ENCODE measurements at places on chromosomes 1 and 21.

GRCh38 chr1:11384170-11384554 lies 94.8 kb upstream of the DISP3 start:
- no peak for DNase-seq

DNA sequence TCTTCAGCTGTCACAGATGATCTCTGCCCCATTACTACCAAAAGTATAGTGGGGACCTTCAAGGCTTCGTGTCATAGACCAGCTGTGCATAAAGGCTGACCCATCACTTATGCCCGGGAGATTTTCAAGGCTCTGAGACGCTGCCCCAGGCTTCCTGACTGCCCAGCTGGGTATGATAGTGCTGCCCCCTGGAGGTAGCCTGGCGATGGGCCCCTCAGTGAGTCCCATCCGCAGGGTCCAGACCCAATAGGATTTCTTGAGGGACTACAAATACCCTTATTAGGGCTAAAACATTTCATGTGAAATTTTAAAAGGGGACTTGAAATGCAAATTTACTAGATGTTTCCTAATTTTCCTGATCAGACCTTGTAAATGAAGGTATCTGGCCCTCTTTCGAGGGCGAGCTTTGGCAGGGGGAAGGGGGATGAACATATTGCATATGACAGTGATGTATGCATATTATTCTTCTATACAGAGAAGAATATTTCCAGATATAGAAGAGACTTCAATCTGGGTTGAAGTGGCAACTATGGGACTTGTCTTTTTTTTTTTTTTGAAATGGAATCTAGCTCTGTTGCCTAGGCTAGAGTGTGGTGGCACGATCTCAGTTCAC lies 11.7 kb upstream of the FCMR start:
- DNase-seq = no peak

DNA sequence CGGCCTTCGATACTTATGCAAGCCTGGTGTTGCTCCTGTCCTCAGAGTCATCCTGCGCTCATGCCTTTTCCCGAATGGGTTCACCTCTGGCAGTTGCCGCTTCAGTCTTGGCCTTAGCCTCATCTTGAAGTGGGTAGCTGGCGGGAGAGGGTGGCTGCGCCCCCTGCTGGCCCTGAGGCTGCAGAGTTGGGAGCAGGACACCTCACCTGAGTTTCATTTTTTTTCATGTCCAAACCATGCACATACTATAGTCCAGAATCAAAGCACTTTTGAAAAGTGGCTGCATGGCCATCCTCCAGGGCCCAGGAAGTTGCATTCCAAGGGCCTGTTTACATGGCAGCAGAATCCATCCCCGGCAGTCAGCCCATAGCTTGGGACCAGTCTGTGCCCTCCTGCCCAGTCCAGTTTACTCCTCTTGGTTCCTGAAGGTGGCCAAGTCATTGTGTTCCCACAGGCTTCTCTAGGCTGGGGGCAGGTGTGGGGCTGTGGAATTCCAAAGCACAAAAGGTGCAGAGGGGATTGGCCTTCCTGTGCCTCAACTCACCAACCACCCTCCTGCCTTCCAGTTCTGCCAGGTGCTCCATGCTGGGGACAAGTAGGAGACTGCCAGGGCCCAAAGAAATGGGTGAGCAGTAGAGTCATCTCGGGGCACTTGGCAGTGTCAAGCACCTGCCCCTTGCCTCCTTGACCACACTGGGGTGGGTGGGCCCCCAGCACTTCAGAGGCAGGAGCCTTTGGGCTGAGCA lies 44.0 kb downstream of the YARS1 start:
- peak; percentile 72 for DNase-seq

- DNase-seq = no peak
These were observed 22.1 kb downstream of the HSPG2 start for GRCh38 chr1:21914880-21915640.

- no peak for DNase-seq
These were observed 5.2 kb upstream of the AHDC1 start for GRCh38 chr1:27609210-27609555.

DNA sequence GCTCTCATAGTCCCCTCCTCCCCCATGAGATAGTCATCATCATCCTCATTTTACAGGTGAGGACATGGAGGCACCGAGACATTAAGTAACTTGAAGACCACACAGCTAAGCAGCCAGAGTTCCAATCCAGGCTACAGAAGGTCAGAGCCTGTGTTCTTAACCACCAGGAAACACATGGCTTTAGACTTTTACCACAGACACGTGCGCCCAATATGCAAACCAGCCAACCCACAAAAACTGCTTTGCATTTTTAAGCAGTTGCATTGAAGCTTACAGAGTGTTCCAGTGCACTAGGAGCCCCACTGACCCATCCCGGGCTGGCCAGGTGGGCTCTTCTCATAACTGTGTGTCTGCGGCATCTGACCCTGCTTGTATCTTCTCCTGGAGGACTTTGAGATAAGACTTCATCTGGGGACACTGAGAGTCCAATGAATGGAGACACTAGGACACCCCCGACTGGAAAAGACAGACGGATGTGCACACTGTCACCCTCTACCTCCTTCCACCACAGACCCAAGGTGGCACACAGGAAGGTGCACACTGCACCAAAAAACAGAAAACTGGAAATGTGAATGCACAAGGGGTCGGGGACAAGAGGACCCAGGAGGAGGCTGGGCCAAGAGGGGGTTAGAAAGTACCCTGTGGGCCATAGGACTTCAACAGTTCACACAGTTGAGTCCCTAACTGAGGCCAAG lies 56.4 kb downstream of the ETS2 start:
- DNase-seq = peak; percentile 8

GRCh38 chr1:86951430-86951829 lies 37.0 kb downstream of the HS2ST1 start:
- no peak for DNase-seq

DNA sequence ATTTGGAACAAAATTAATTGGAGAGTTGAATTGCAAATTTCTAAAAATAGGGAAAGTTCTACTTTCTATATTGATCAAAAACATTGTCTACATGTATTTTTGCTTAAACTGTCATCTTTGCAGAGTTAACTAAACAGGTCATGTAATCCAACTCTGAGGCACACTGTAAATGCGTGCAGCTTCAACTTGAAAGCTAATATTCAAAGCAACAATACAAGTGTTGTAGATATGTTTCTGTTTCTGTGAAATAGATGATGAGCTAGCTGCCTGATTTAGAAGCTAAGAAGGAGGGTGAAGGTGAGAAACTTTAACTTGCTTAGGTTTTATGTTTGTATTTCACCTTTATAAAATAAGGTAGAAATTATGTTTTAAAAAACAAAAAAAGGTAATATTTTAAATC lies 77.2 kb downstream of the IVNS1ABP start:
- DNase-seq = no peak

- no peak for DNase-seq
These were observed 661.3 kb upstream of the USP24 start for GRCh38 chr1:55876276-55877060.

GRCh38 chr1:213162338-213162737 lies 111.3 kb downstream of the RPS6KC1 start:
- no peak for DNase-seq

- DNase-seq = no peak
These were observed 31.7 kb downstream of the CHML start for GRCh38 chr1:241608379-241609033.

DNA sequence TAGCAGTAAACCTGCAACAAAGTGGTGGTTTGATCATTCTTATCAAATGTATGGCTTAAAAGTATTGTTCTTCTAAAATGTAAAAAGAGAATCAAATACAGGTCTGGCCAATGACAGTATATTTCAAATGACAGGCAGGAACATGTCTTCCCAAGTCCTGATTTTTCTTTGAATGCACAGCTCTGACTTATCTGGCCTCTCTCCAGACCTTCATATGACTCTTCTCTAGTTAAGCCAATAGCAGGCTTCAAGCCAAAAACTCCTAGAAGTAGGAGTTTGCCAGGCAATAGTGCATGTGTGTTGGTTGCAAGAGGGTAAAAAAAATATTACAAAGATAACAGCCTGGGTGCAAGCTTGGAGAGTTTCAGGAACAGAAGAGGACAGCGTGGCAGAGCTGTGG lies 345.5 kb downstream of the SMYD3 start:
- no peak for DNase-seq

DNA sequence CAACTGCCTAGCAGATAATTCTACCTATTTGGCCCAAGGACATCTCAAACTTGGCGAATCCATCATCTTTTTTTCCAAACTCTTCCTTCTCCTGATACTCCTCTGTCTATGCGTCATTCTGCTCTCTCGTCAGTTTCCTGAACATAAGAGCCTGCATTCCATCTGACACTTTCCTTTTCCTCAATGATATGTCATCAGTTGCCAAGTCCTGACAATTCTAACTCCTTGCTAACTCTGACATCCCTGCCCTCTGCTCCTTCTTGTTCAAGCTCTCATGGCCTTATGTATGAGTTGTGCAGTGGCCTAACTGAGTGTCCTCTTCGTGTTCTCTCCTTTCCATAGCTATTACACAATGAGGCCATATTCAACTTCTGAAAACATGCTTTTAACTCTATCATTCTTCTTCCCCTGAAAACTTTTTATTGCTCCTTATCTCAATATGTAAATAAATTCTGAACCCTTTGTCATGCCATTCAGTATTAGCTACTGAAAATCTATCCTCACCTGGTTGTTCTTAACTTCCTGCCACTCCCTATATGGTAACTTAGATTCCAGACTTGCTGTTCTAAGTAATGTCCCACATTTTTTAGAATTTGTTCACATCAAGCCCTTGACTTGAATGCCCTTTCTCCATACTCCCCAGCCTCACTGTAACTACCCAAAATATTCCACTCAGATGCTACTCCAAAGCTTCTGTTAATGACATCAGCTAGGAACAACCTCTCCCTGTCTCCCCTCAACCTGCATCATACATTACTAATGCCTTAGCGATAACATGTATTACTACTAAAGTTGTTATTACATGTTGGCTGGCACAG lies 11.5 kb downstream of the PALMD start:
- DNase-seq = no peak

- DNase-seq = no peak
These were observed 299.6 kb downstream of the USH2A start for GRCh38 chr1:216123446-216124191.

DNA sequence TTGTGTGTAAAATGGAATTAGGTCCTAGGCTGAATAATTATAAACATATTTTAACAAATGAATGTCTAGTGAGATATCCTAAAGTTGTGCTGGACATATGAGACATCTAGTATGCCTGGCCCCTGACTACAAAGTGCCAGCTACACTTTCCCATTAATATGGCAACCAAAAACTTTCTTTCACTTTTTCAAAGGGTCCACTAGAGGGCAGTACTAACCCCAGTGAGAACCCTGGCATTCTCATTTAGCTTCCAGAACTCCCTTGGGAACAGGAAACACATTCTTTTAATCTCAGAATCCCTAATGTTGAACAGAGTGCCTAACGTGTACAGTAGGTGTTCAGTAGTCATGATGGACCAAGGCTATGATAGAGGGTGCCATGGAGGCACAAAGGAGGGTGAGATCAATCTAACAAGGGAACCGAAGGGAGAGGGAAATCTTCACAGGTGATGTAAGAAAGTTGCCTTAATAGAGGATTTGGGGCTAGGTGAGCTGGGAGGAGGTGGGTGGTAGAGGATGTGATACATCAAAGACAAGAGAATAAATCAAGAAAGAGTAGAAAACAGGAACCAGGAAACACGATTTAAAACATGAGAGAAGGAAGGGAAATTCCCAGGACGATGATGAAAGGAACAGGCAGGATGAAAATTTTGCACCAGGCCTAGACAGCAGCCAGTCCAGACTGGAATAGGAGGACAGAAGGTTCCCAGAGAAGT lies 41.6 kb downstream of the NSL1 start:
- DNase-seq = no peak

DNA sequence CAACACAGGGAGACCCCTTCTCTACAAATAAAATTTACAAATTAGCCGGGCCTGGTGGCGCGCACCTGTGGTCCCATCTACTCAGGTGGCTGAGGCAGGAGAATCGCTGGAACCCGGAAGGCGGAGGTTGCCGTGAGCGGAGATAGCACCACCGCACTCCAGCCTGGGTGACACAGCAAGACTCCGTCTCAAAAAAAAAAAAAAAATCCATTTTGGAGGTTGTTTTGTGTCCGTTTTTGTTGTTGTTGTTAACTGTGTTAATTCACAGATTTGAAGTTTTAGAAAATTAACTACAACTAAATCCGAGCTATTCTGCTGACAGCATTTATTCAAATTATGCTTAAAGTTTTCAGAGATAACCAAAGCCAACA lies 618 bp downstream of the CLCC1 start:
- DNase-seq = no peak

GRCh38 chr1:198495631-198496030 lies 44.8 kb downstream of the ATP6V1G3 start:
- DNase-seq = no peak

DNA sequence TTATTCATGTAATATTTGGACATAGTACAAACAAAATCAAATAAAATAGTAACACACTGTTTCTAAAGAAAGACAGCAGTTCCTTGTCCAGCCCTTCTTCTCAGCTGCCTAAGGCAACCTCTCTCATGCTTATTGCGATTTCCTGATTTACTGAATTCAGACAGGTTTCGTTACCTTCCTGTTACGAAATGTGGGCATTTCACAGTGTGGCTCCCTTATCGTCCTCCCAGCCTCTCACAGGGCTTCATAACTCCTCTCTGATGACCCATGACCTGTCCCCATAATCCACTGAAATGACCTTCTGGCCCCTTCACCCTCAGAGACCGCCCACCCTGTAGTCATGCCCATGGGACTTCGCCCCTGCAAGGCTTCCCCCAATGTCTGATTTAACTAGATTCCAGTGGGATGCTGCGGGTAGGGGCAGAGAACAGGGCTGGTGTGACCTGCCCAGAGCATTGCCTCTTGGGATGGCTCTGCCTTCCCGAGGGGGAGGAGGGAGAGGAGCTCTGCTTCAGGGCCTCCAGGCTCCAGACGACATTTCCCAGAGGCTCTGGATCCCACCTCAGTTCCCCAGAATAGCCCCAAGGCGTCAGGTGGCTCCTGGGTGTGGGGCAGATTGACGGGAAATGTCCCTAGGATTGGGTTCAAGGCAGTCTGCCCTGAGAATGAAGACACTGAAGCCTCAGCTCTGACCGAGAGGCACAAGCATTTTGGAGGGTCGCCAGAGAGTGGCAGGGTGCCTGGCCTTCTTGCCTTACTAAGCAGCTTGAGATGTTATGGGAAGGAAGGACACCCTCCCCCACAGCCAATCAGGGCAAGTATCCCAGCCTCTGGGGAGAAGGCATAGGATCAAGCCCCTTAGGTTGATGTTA lies 20.6 kb downstream of the PADI2 start:
- DNase-seq = no peak

- DNase-seq = no peak
These were observed 93.2 kb downstream of the TBX19 start for GRCh38 chr1:168373869-168374268.

DNA sequence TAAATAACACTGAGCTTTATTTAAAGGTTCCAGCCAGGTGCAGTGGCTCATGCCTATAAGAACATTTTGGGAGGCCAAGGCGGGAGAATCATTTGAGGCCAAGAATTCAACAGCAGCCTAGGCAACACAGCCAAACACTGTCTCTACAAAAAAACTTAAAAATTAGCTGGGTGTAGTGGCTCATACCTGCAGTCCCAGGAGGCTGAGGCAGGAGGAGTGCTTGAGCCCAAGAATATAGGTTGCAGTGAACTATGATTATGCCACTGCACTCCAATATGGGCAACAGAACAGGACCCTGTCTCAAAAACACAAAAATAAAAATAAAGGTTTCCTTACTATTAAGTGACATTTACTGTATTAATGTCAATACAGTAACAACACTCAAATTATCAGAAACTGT lies 2.1 kb downstream of the TAF12 start:
- no peak for DNase-seq

All from GM18507 (cell line).